ENCODE measurements at places on chromosomes 7 and 10.

DNA sequence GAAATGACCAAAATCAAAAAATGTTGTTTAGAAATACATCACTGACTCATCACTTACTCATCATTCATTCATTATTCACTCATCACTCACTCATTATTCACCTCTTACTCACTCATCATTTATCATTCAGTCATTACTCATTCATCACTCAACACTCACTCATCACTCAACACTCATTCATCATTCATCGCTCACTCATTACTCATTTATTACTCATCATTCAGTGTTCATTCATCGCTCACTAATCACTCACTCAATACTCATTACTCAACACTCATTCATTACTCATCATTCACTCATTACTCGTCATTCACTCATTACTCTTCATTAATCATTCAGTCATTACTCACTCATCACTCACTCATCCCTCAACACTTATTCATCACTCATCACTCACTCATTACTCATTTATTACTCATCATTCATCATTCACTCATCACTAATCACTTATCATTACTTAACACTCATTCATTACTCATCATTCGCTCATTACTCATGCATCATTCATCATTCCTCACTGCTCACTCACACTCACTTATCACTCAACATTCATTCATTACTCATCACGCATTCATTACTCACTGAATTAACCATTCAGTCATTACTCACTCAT lies 238.5 kb downstream of the ADARB2 start:
- DNase-seq = no peak

- DNase-seq = no peak
Observed at GRCh38 chr10:125015356-125015944, 73.5 kb downstream of the ZRANB1 start.

DNA sequence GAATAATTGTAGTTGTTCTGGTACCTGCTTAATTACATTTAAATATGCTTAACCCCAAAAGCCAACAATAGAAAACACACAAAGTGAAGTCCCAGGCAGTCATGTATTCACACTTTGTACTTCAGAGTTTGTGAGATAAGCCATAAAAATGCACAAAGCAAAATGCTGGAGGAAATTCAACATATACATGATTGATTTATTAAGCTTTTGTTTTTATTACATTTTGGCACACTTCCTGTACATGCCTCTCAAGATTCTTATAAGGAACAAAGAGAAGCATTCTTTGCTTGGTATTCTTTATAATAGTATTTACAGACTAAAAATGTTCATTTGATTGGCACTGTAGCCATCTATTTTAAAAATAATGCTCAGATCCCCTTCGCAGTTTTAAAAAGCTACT lies 107.7 kb upstream of the ANK3 start:
- DNase-seq = no peak

DNA sequence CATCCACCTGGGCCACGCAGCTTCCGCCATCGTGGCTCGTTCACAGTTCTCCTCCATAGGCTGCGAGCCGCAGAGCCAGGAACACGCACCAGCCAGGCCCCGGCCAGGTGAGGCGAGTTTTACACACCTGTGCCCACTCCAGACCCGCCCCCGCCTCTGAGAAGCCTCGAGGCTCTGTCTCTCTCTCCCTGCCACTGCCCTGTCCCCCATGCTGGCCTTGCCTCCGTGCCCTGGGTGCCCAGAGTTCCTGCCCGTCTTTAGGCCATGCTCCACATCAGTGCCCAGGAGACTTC lies 142.2 kb downstream of the SLIT1 start:
- DNase-seq = no peak

DNA sequence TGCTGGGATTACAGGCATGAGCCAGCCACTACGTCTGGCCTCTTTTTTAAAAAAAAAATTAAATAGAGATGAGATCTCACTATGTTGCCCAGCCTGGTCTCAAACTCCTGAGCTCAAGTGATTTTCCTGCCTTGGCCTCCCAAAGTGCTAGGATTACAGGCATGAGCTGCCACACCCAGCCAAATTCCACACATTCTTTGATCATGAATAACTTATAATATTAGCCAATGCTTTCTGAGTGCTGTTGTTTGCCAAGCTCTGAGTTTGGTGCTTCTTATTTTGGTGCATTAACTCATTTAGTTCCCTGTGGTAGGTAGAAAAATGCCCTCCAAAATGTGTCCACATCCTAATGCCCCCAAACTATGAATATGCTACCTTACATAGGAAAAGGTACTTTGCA lies 47.2 kb upstream of the MKI67 start:
- no peak for DNase-seq

DNA sequence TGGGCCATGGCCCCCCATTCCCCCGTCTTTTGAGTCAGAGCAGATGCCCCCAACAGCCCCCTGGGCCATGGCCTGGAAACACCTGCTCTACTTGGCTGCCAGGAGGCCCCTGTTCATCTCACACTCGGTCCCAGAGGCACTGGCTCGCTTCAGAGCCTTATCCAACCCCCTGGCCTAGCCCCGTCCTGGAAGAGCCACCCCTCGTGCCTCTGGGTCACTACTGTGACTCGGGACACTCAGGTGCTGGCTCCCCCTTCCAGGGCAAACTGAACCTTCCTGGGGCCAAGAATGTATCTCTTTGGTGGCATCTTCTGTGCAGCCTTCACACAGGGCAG lies 7.0 kb downstream of the POLR2J start:
- no peak for DNase-seq

DNA sequence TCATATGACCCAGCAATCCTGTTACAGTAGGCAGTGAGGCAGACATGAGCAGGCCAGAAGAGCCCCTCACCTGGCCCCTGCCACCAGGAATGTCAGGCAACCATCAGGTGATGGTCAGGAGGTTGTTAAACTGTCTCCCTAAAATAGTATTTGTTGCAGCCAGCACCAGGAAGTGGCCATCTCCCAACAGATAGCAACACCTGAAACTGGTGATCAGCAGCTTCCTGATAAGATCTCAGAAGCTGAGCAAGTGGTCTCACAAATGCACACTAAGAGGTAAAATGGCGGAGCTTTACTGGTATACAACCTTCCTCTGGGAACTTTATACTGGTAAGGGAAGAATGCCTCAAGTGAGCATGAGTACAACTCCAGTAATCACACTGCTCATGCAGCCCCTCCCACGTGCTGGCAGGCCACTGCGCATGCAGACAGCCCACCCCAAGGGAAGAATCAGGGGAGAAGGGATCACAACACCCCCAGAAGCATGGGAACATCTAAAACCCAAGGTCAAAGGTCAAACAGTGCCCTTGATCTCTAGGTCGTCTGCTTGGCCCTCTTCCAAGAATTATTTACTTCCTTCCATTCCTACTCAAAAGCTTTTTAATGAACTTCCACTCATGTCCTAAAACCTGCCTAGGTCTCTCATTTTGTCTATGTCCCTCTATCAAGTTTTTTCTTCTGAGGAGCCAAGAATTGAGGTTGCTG lies 133.5 kb downstream of the DOCK4 start:
- DNase-seq = no peak

All from NCI-H524 treated with DMSO at 0.1 percent for 48 hours (cell line).